Foreskin keratinocyte (primary cell): ENCODE measurements at places on chromosomes 7 and 10. TPM values are rescaled to one million over a fixed set of nuclear protein-coding genes. Genes with fewer than 3 reads are reported as not detected.

The PLXDC2 gene
- total RNA-seq, result 4.2 and 5.1 TPM in 2 replicates

The POLR3A gene
- total RNA-seq, result 21.1 and 21.2 TPM in 2 replicates

The SCD gene
- 1,312 and 1,467 TPM in 2 replicates for total RNA-seq

The GSTO2 gene
- total RNA-seq, result 45.0 and 55.8 TPM in 2 replicates

The CYP3A7 gene
- not detected in 2 replicates for total RNA-seq

The CUZD1 gene
- 0.92 and 1.0 TPM in 2 replicates for total RNA-seq

The ZMIZ2 gene
- 15.1 and 17.7 TPM in 2 replicates for total RNA-seq

The SFRP4 gene
- not detected in 2 replicates for total RNA-seq

The ZDHHC4 gene
- total RNA-seq, result 37.9 and 45.3 TPM in 2 replicates

The IFIT5 gene
- 30.5 and 32.5 TPM in 2 replicates for total RNA-seq

The HERPUD2 gene
- total RNA-seq, result 22.5 and 24.3 TPM in 2 replicates
